ENCODE measurements at places on chromosomes 3 and 15. TPM values are rescaled to one million over a fixed set of nuclear protein-coding genes. Genes with fewer than 3 reads are reported as not detected.

MESP2 gene
- not detected for total RNA-seq

RTP3 gene
- total RNA-seq = not detected

LEKR1 gene
- total RNA-seq = 1.9 TPM

DUOX1 gene
- not detected for total RNA-seq

CFAP91 gene
- 68.2 TPM for total RNA-seq

ATP13A5 gene
- total RNA-seq = not detected

A4GNT gene
- total RNA-seq = not detected

SLC28A1 gene
- total RNA-seq = not detected

TM4SF4 gene
- total RNA-seq = not detected

SLCO2A1 gene
- total RNA-seq = 69.1 TPM

GOLGA6L24 gene
- not detected for total RNA-seq

PIERCE2 gene
- not detected for total RNA-seq

TMEM108 gene
- 4.0 TPM for total RNA-seq

SUSD5 gene
- 1.7 TPM for total RNA-seq

Measured in spleen (tissue), 13 donors.